ENCODE measurements at places on chromosomes 6 and 20. TPM values are rescaled to one million over a fixed set of nuclear protein-coding genes. Genes with fewer than 3 reads are reported as not detected.

Gene CGAS
- 12.5 TPM for total RNA-seq

DNA sequence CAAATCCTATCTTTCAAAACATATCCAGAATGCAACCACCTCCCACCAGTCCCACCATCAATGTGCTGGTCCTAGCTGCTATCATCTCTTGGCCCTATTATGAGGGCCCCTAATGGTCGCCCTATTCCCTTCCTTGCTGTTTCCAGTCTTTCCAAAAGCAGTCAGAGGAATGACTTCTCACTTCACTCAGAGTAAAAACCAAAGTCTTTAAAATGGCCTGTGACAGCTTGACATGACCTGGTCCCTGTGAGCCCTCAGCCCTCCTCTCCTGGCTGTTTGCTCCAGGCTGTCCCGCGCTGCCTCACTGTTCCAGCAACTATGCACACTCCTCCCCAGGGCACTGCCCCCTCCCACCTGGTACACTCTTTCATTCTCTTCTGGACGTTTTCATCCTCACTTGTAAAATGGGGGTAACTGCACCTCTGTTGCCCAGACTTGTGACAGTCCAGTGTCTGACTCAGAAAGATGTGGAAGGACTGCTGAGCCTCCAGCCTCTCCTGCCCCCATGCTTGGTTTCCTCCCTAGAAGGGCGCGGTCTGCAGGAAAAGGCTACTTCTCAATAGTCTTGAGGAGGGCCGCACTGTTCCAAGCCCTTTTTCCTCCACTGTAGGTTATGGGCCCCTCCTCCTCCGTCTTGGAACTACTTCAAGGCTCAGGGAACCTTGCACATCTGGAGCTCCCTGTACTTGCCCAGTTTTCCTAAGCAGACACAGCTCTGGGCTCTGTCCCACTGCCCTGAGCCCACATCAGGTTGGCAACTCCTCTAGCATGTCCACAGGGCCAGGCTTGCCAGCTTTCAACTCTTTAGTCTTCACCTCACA is 64.7 kb downstream of the MYH7B start:
- DNase-seq, result no peak

Gene C20orf204
- total RNA-seq, result 0.02 TPM

GRCh38 chr6:148854096-148854495 is 107.3 kb downstream of the UST start:
- DNase-seq, result no peak

DNA sequence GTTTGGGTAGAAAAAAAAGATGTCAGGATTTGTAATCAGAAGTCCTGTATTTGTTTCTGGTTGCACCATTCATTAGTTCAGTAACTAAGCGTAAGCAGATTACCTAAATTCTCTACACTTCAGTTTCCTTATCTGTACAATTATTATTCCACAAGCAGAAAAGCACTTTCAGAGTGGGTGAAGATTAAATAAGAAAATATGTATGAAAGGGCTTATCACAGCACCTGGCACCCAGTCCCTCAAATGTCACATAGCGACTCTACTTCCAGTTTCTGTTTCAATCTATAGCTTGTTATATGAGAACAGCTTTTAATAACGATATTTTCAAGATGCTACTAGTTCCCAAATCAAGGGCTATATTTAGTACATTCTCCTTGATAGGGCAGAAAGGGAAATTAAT is 31.4 kb downstream of the RGS17 start:
- DNase-seq, result no peak

Data from M059J (cell line).